ENCODE measurements at places on chromosomes 4 and X.
A peak's percentile ranks its signal among the peaks of the same experiment; 100 is the strongest.

DNA sequence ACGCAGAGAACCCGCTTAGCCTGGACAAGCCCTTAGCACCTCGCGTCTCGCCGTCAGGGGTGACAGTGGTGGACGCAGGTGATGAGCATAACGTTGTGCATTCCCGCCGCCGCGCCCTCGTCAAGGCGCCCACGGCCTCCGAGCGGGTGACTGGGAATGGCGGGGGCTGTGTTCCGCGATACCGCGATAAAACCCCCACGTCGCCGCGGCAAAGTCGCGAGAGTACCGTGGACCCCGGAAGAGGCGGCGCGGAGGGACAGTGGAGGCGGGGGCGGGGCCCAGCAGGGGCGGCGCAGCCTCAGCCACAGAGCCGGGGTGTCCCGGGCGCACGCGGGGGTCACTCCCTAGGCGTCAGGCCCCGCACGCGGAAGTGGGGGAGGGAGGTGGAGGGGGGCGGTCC lies 53.8 kb downstream of the ZFYVE28 start:
- DNase-seq: no peak

DNA sequence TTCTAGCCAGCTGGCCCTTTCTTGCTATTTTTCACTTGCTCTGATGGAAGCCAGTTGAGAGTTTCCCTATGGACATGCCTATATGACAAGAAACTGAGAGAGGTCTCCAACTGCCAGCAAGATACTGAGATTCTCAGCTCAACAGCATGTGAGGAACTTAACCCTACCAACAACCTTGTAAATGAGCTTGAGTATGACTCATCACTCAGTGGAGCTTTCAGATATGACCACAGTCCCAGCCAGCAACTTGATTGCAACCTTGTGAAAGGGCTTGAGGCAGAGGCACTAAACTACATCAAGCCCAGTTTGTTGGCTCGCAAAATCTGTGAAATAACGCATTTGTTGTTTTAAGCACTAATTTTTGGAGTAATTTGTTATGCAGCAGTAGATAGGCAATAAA lies 175.8 kb downstream of the COMMD8 start:
- DNase-seq: peak; percentile 84

DNA sequence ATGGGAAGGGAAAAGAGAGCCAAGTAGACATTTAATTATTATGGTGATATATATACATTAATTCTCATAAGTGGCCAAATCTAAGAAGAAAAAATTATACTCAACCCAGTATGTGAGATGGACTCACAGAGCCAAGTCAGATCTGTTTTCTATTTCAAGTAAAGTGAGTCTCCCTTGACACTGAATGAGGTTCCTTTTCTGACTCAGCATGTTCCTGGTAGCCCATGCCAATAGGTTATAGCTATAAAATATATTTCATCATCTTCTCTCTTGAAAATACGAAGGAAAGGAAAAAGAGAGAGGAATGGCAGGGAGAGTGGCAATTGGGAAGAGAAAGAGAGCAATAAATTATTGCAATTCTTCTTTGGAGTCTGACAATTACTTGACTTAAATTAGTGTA lies 68.8 kb upstream of the GRIA2 start:
- DNase-seq: no peak

- DNase-seq: no peak
Observed at GRCh38 chr4:53646795-53647194, 55.5 kb upstream of the LNX1 start.

DNA sequence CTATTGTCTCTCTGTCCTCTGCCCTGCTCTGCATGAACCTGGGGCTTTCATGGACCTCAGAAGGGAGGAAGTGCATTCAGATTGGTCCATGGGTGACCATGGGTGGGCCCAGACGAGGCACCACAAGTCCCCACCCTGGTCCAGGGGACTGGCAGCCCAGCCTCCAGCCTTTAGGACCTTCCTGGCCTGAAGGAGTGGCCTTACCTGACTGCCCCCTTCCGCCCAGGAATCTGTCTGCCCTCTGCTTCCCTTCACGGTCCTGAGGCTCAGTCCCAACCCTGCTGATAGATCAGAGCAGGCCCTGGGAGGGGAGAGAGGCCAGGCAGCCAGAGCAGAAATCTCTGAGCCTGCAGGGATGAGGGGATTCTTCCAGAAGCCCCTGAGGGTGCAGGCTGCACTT lies 455.4 kb downstream of the PCDH18 start:
- no peak for DNase-seq

DNA sequence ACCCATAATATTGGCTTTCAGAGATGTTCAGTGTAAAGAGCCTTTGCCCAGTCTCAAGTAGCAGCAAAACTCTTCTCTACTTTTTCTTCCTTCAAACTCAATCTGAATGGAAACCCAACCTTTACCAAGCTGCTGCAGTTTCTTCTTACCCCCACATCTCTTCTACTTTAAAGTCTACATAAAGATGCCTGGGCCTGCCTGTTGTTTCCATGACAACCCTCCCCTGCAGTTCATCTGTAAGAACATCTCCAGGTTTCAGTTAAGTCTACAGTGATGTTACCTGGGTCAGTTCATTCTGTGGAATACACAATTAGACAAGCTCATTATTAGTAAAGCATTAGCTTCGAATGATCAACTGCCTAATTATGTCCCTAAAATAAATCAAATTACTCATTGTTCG lies 81.4 kb downstream of the SPANXN3 start:
- DNase-seq: no peak

DNA sequence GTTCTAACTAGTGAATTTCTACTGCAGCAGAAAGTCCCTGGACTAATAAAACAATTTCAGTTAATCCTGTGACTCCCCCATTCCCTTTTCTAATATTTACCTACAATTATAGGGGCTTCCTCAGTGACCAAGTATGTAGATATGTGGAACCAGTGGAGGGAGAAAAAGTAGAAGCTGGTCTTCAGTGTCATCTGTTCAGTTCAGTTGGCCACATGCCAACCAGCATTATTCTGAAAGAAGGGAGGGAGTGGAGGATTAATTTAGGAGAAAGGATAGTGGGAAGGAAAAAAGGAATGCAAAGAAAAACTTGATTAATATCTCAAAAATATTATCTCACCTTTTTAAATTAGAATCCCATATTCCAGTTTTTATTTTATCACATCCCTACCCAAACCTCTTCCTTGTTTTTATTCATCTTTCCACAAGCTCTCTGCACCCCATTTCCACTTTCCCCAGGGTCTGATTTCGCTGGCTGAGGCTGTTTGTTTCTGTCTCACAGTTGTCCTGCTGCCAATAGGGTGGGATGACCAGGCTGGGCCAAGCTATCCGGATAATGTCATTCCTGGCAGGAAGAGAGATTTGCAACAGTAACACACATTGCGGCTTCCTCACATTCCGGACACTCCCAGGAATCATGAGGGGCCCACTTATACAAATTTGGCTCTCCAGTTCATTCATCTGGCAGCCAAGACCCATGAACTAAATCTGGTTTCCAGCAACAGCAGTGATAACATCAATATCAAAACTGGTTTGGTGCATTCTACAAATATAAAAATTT lies 24.6 kb upstream of the ANTXR2 start:
- no peak for DNase-seq

DNA sequence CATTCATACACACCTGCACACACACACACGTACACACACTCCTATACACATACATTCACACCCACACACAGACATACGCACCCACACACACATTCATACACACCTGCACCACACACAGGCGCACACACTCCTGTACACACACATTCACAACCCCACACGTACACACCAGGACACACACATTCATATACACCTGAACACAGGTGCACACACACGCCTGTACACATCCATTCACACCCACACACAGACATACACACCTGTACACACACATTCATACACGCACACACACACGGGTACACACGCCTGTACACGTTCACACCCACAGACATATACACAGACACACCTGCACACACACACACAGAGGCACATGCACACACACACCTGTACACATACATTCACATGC lies 53.0 kb upstream of the PPP2R3B start:
- no peak for DNase-seq

DNA sequence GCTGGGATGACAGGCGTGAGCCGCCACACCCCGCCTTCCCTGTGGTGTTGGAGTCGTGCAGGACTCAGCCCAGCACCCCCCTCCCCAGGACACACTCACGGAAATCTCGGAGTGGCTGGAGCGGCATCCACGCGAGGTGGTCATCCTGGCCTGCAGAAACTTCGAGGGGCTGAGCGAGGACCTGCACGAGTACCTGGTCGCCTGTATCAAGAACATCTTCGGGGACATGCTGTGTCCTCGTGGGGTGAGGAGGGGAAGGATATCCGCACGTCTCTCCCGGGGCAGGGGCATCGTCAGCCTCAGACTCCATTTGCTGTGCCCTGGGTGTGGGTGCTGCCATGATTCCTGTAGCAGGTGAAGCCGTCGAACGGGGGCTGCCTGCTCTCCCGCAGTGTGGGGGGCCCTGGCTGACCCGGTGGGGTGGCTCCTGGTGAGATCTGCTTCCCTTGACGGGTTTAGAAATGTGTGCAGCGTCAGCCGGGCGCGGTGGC lies 10.3 kb downstream of the PLCXD1 start:
- DNase-seq: no peak

- DNase-seq: no peak
Observed at GRCh38 chr4:147480891-147481576, at the start of gene EDNRA. EDNRA (plus strand) TSS chr4:147481097; CDS start chr4:147485682, 4,585 bp downstream.

- DNase-seq: peak; percentile 2
Observed at GRCh38 chr4:158295053-158295452, 84.8 kb downstream of the TMEM144 start.

DNA sequence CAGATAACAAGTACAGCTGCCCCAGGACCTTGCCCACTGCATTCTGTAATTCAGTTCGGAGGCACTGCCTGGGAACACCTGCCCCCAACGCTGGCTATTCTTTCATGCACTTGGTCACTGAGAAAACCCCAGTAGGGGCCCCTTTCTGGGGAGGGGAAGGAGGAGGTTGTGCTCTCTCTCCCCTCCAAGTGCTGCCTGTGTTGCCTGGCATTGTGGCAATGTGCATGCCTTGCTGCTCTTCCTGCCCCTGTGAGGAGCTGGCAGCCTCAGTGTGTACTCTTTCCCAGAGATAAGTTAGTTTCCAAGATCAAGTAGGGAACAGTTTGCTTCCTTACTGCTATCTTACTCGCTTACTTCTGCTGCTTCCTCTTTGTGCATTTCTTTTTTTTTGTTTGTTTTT lies 90.8 kb downstream of the AASDH start:
- DNase-seq: peak; percentile 10

DNA sequence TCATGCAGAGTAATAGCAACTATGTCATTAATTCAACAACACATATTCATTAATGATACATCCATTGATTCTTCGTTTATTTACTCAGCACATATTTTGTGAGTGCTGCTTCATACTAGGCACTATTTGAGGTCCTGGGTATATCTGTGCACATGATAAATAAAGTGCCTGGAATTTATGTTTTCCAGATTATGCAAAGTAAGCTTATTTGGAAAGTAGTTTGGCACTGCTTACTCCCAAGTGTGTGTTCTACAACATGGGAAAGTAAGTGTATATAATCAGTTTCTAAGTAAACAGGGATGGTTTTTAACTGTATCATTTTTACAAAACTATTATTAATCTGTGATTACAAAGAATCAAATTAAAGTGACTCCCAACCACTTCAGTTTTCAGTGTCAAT lies 16.8 kb upstream of the EPGN start:
- DNase-seq: no peak

DNA sequence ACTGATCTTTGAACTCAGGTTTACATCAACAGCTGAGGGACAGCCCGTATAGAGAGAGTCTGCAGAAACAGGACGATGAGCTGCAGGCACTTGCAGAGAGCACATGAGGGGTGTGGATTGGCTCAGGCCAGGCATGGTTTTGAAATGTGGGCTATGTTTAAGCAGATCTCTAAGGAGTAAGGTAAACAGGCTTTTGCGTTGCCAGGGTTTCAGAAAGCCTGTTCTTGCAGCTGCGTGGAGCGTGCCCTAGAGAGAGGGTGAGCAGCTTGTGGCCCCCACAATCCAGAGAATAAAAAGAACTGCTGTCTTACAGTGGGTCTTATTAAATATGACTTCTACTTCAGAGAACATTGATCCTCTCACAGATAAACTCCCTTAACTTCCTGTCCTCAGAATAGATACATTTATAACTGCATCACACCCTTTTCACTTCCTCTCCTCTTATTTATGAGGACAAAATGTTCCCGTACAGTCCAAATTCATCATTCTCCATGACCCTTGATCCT lies 64.1 kb downstream of the TMA16 start:
- no peak for DNase-seq

DNA sequence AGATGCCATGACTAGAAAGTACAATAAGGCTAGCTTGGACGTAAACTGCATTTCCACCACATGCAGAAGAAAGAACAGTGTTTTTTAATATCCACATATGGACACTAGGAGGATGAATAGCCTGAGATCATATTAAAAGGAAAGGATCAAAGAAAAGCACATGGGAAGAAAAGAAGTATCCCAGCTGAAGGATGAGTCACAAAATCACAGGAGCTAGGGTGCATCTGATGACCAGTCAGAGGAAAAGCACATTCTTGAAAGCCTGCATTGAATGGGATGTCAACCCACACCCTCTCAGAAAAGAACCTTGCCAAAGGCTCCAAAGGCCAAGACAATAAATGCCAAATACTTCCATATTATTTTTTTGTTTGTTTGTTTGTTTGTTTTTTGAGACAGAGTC lies 56.8 kb upstream of the PRDX4 start:
- no peak for DNase-seq

DNA sequence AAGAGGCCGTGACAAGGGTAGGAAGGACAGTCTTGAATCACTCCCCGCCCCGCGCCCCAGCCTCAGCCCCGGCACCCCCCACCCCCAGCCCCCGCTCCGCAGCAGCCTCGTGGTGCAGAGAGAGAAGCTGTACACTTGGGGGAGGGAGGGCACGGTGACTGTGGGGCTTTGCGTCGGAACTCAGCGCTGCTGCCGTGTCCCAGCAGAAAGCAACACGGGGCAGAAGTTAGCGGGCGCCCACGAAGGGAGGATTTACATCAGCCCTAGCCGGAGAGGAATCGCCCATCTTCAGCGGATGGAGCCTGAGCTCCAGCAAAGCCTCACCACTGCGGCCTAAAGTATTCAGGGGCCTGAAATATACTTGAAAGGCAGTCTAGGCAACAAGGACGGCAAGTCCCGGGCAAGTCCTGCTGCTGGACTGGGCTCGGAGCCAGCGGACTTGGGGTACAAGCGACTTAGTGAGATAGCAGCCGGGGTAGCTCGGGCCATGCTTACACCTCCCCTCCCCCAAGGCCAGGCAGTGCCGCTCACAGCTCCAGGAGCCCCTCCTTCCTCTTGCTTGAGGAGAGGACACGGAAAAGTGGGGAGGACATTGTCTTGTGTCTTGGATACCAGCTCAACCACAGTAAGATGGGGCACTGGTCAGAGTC lies 18.5 kb upstream of the OPN1LW start:
- no peak for DNase-seq

DNA sequence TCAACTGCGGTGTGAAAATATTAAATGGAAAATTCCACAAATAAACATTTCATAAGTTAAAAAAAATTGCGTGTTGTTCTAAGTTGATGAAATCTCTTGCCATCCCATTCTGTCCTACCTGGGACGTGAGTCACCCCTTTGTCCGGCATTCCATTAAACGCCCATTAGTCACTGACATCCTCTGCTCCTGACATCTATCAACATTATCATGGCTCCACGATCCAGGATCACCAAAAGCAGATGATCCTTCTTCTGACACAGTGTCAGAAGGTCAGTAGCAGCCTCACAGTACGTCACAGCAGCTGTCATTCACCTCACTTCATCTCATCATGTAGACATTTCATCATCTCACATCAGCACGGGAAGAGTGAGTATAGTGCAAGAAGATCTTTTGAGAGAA lies 125.7 kb downstream of the ZNF827 start:
- DNase-seq: no peak

GRCh38 chrX:87518504-87518903 lies 902 bp downstream of the KLHL4 start:
- no peak for DNase-seq

Data from NB4 (cell line).